Naive thymus-derived CD4-positive, alpha-beta T cell (primary cell): ENCODE measurements at places on chromosomes 7 and 10. TPM values are rescaled to one million over a fixed set of nuclear protein-coding genes. Genes with fewer than 3 reads are reported as not detected.

DNA sequence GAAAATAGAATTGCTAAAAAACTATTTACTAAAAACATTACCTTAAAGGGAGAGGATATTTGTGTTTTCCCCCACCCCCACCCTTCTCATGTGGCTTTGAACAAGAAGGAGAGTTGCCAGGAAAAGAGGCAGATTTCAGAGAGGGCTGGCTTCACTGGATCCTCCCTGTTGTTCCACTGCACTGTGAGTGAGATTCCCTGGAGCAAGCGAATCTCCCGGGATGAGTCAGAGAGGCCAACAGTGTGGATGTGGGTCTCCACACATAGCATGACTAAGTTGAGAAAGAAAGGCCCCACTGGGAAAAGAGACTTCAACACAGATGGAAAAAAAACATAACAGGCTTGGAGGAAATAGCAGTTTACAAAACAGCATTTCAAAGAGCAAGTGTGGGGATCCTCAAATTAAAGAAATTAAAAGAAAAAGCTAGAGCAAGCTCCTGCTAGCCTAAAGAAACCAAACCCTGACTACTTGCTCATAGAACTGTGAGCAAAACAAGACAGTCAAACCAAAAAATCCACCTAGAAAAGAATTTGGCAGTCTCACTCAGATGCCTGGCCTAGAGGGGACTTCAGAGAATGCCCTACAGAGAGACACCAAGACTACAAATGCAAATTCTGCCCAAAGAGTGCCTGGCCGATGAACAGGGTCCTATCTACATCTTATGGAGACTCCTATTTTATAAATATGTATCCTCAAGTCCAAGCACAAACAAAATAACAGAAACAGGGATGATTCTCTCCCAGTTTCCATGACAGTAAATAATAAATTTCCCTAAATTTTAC, 3.4 kb downstream of the CAV1 start:
- no peak for DNase-seq

- DNase-seq, result no peak
These were observed 15.9 kb upstream of the AKR1E2 start for GRCh38 chr10:4810092-4810491.

DNA sequence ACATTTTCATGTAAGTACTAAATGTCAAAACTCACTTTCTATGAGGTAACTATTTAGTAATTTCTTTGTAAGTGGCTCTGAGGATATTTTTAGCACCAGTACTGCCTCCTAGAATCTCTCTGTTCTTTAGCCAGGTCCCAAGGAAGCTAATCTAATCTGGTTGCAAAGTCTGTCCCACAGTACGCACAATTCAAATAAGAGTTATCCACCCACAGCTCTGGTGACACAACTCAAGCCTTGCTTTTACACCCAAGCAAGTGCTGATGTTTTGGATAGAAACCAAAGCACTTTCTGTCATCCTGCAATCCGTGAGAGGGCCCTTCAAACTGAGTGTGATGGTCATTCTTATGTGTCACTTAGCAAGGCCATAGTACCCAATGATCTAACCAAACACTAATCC, 14.5 kb downstream of the GIMAP5 start:
- no peak for DNase-seq

FKBP9 gene
- total RNA-seq, result 0.51 TPM

CTAGE15 gene
- total RNA-seq, result 1.7 and 3.4 TPM in 2 replicates

TFPI2 gene
- total RNA-seq, result not detected
